Activated effector memory CD4-positive, alpha-beta T cell treated with anti-CD3 and anti-CD28 coated beads, Interleukin-2, amount 50 U/mL, for 16 hours (primary cell): ENCODE measurements at places on chromosomes 5 and 9.
A peak's percentile ranks its signal among the peaks of the same experiment; 100 is the strongest.

GRCh38 chr9:109986521-109986991 is 206.6 kb downstream of the PALM2AKAP2 start:
- DNase-seq = no peak

DNA sequence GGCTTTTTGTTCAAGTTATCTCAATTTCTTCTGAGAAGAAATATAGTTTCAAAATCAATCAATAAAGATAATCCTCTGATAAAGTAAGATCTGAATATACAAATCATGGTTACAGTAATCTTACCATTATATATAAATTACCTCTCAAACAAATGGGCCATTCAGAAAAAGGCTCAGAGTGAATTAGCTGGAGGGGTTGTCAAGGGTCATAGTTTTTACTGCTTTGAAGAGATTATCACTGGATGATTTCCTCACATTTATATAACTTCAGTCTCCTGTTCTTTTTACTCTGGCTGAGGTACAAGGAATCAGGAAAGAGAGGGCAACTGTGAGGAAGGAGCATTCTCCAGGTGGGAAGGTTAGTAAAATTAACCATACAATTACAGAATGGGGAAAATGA is 148.6 kb upstream of the ELL2 start:
- DNase-seq = no peak

- DNase-seq = no peak
Observed at GRCh38 chr5:36462295-36463021, 143.9 kb upstream of the SLC1A3 start.

GRCh38 chr5:2921176-2921575 is 169.7 kb upstream of the IRX2 start:
- no peak for DNase-seq

DNA sequence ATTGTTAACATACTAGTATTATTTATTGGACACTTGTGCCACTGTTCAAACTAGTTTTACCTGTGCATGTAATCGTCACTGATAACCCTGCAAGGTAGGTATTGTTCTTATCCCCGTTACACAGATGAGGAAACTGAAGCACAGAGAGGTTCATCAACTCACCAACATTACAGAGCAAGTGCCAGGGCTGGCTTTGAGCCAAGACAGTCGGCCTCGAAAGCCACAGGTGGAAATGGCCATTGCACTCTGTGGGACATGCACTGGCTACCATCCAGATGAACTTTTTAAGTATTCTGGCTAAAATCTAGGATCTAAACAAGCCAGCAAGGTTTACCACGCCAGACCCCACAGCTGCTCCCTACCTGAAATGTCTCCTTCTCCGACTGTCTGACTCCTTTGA is 57.9 kb downstream of the TEX10 start:
- DNase-seq = no peak

DNA sequence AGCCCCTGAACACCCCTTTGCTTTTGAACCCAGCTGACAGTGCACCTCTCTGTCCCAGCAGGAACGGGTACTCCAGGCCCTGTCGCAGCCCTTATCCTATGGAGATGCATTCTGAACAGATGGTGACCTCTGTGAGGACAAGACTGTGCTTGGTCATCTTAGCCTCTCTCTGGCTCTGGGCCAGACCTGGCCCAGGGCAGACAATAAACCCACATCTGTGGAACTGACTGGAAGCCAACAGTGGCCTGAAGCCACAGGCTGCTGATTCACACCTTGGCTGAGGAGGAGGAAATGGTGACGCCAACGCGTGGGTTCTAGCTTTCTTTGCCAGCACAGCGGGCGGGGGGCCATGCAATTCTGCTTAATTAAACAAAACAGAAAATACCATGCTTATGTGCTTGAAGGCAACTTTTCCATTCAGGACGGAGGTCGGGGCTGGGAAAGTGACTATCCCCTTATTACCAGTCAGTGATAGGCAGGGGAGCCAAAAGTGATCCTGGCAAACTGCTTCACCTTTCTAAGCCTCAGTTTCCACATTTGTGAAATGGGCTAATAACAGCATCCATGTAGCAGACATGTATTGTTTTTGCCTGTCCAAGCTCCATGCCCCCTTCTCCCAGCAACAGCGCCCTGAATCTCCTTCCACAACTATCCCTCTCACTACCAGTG is 10.8 kb downstream of the SH3PXD2B start:
- DNase-seq = peak; percentile 73

GRCh38 chr9:120775859-120776258 is 17.4 kb downstream of the FBXW2 start:
- DNase-seq = no peak

GRCh38 chr5:14584848-14585247 is 3.3 kb downstream of the OTULINL start:
- DNase-seq = no peak

GRCh38 chr9:1939466-1939865 is 75.7 kb upstream of the SMARCA2 start:
- no peak for DNase-seq

DNA sequence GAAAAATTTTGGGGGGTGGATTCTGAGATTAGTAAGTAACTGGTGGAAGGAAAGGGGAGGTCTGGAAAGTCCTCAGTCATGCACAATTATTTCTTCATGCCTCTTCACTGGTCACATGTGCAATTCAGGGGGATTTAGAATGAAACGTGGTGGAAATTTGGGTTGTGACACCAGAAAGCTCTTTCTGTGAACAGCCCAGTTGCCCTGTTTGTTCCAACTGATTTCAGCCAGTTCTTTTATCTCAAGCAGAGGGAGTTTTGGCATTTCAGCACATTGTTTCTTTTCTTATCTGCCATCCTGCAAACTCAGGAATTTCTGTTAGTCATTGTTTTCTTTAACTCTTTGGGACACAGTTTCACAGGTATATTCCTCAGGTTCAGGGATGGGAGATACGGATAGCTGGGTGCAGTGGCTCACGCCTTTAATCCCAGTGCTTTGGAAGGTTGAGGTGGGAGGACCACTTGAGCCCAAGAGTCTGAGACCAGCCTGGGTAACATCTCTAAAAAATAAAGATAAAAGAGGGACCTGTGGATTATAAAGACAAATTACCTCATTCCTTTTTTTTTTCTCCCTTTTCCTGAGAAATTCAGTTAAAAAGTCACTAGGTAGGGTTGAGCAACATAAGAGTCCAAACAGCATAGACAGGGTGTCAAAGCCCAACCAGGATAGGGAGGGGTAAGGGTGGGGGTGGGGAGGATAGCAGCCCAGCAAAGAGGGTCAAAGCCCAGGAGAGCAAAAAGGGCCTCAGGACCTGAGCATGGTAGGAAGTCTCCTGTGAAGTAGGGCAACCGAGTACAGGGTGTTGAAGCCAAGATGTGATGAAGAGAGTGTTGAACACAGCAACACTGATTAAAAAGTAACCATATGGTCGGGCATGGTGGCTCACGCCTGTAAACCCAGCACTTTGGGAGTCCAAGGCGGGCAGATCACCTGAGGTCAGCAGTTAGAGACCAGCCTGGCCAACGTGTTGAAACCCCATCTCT is 5.4 kb upstream of the B4GALT1 start:
- no peak for DNase-seq

DNA sequence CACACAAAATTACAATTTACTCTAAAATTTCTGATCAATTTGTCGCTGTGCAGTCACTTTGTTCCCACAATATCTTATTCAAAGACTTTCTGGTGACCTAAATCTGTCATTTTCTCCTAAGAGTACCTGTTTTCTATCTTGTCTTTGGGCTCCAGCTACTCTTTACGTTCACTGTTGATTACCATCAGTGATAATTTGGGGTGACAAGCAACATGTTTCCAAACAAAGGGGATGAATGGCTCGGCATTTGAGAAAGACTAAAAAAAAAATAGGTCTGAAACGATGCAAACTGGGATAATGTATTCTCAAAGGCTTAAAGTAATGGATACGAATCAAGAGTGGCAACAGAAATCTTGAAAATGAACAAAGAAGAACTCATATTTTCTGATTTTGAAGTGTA is 205.2 kb upstream of the DAB2 start:
- no peak for DNase-seq

GRCh38 chr9:68643901-68644809 is 60.9 kb upstream of the PIP5K1B start:
- no peak for DNase-seq

DNA sequence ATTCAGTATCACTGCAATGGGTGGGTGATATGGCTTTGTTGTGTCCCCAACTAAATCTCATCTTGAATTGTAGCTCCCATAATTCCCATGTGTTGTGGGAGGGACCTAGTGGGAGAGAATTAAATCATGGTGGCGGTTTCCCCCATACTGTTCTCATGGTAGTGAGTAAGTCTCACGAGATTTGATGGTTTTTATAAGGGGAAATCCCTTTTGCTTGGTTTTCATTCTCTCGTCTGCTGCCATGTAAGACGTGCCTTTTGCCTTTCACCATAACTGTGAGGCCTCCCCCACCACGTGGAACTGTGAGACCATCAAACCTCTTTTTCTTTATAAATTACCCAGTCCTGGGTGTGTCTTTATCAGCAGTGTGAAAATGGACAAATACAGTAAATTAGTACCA is 9.5 kb upstream of the NANS start:
- DNase-seq = no peak

DNA sequence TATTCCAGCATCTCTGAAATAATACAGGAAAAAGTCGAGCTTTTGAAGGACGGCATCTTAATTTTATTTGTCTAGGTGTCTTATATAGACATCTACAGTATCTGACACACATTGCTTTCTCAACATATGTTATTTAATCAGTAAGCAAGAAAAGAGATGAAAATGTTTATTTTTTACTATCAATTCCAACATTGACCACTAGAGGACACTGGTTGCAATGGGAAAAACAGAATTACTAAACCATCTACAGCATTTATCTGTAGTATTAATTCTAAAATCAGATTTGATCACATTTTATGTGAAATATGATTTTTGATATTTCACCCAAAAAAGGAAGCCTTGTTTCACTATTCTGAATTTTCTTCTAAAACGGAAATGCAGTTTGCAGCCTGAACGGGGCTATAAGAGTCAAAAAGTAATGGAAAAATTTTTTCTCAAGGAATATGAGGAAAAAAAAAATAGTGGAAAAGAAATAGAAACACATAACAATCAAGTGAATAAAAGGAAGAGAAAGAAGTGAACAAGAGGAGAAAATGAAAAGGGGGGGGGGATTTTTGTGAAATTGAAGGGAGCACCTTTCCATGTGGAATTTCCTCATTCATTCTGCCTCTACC is 98.6 kb downstream of the OSTF1 start:
- no peak for DNase-seq

GRCh38 chr5:169591636-169592035 is 8.1 kb downstream of the SPDL1 start:
- no peak for DNase-seq
